ENCODE measurements at places on chromosomes 4 and X. TPM values are rescaled to one million over a fixed set of nuclear protein-coding genes. Genes with fewer than 3 reads are reported as not detected.

GRCh38 chr4:8264106-8264505 is 5.4 kb upstream of the HTRA3 start:
- no peak for DNase-seq
- H3K27me3 ChIP-seq, result no peaks in the 10 kb centered on the region
- no peaks in the 10 kb centered on the region for H3K4me1 ChIP-seq
- H3K4me3 ChIP-seq, result no peak overlapping the region

DNA sequence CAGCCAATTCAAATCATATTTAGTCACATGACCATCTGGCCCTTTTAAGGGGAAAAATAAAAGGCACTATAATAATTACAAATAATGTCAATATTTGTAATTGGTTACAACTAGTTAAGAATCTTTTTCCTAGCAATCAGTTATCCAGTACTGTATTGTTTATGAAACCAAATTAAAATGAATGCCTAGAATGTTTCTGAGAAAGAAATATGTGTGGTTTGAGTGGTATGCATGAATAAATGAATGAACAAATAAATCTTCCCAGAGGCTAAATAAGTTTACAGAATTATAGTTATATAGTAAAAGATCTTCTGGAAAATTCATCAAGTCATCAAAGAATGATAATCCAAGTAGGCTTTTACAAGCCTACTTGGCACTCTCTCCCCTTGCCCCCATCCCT is 55.8 kb upstream of the F8A3 start:
- DNase-seq, result no peak
- H3K27me3 ChIP-seq, result no peaks in the 10 kb centered on the region
- H3K27ac ChIP-seq, result no peak overlapping the region
- no peaks in the 10 kb centered on the region for H3K36me3 ChIP-seq
- H3K4me3 ChIP-seq, result no peak overlapping the region
- H3K4me1 ChIP-seq, result no peaks in the 10 kb centered on the region

DNA sequence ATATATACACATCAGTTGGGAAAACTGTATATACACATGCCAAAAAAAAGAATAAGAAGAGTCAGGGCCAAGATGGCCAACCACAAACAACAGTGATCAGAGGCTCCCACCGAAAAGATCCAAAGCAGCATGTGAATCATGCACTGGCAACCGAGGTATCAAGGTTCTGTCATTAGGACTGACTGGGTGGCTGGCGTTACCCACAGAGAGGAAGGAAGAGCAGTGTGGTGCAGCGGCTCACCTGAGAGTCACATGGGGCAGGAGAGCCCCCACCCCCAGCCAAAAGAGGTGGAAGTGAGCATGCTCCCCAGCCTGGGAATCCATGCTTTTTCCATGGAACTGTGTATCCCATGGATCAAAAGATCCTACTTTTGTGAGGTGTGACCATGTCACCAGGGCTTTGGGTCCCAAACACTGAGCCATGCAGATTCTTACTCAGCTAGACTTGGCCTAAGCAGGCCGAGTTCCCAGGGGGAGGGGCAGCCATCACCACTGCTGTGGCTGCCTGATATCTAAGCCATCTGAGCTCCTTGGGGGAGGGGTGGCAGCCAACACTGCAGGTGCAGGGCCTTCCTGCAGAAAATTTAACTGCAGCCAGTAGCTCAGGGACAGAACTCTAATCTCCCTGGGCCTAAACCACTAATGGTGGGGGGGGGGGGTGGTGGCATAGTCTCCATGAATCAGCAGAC is 52.8 kb downstream of the P2RY10 start:
- H3K4me3 ChIP-seq, result no peak overlapping the region
- DNase-seq, result peak; percentile 8
- H3K27me3 ChIP-seq, result no peaks in the 10 kb centered on the region

GRCh38 chrX:132101206-132101605 is 26.6 kb downstream of the FRMD7 start:
- no peaks in the 10 kb centered on the region for H3K36me3 ChIP-seq
- H3K27ac ChIP-seq, result no peak overlapping the region
- H3K4me1 ChIP-seq, result no peaks in the 10 kb centered on the region
- DNase-seq, result no peak
- H3K4me3 ChIP-seq, result no peak overlapping the region
- H3K27me3 ChIP-seq, result no peaks in the 10 kb centered on the region

DNA sequence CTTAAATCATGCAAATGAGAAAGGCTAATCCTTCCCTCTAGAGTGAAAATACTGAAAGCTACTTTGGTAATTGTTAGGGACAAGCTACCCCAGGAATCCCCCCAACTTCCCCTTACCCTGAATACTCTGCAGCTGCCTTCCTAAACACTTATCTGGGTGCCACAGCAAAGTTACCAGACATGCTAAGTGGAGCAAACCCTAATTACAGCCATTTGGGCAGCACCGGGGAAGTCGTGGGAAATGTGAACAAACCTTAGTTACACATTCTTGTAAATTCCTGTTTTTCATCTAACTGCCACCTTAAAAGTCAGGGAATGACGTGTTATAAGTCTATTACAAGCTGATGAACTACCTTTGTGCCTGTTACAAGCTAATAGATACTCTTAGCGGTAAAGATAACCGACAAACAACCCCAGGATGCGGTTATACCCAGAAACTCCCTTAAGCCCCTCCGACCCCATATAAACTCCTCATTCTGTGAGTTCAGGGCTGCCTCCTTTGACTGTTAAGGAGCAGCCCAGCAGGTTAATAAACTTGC is 66.0 kb upstream of the PLAC8 start:
- no peak overlapping the region for H3K4me3 ChIP-seq
- H3K27ac ChIP-seq, result no peak overlapping the region
- DNase-seq, result no peak
- no peaks in the 10 kb centered on the region for H3K27me3 ChIP-seq
- H3K36me3 ChIP-seq, result no peaks in the 10 kb centered on the region

- no peaks in the 10 kb centered on the region for H3K36me3 ChIP-seq
- no peak overlapping the region for H3K27ac ChIP-seq
- DNase-seq, result no peak
These were observed 199.1 kb upstream of the NPY2R start for GRCh38 chr4:155009288-155009687.

DNA sequence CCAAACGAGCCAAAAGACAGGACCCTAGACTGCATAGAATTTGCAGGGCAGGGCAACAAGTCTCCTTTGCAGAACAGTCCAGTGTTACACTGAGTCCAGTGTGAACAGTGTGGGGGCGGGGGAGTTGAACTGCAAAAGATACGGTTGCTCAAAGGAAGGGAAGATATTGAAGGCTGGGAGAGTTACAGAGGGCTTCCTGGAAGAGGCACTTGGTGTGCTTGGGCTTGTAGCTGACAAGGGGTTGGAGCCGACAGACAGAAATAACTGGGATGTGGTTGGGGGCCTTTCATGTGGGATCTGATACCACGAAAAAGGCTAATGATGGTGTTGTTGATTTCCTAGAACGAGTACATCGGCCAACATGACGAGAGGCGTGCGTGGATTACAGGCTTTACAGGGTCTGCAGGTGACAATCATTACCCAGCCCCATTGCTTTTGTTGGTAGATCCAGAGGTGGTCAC is 6.1 kb downstream of the XPNPEP2 start:
- no peak overlapping the region for H3K27ac ChIP-seq
- peak overlapping the region; percentile 26 for H3K4me3 ChIP-seq
- H3K36me3 ChIP-seq, result no peaks in the 10 kb centered on the region
- H3K27me3 ChIP-seq, result no peaks in the 10 kb centered on the region
- DNase-seq, result no peak
- H3K4me1 ChIP-seq, result peaks cover 33% of the 10 kb centered on the region

MXRA5 gene
- polyA plus RNA-seq, result not detected

EPGN gene
- not detected for polyA plus RNA-seq

FRAS1 gene
- polyA plus RNA-seq, result not detected

DMRTC1 gene
- polyA plus RNA-seq, result not detected

SSX4B gene
- not detected for polyA plus RNA-seq

ADGRG4 gene
- not detected for polyA plus RNA-seq

AKAP14 gene
- not detected for polyA plus RNA-seq

Data from CD8-positive, alpha-beta memory T cell (primary cell).